ENCODE measurements at places on chromosomes 4 and X. TPM values are rescaled to one million over a fixed set of nuclear protein-coding genes. Genes with fewer than 3 reads are reported as not detected.

DNA sequence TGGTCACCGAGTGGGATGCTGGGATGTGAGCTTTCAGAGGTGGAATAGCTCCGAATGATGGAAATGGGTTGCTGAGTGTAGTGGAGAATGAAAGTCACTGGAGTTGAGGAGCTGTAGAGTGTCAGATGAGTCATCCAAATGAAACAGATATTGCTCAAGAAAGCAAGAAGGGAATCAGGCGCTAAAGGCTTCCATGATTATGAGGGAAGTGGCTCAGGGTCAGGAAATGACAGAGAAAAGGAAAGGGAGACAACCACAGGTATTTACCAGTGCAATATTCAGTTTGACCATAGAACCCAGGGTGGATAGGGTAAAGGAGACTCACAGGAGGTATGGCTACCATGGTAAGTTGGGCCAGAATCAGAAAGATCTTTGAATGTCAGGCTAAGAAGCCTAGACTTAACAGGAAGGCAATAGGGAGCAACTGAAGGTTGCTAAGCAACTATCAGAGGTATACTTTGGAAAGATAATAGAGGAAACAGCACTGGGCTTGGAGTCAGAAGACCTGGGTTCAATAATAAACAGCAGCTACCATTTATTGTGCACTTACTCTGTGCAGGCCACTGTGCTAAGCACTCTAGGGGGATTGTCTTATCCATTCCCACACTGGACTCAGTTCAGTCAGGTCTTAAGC is 11.7 kb downstream of the LAS1L start:
- no peak for DNase-seq

- no peak for DNase-seq
Measured at GRCh38 chr4:102386966-102387365, 41.7 kb upstream of the SLC39A8 start.

GRCh38 chr4:91092398-91092980 is 965.3 kb downstream of the CCSER1 start:
- DNase-seq, result no peak

GRCh38 chr4:48681856-48682255 is 98.2 kb downstream of the FRYL start:
- DNase-seq, result no peak

- DNase-seq, result no peak
Measured at GRCh38 chr4:57136281-57136680, 26.1 kb upstream of the IGFBP7 start.

GRCh38 chr4:45920861-45921260 is 203.0 kb downstream of the GABRG1 start:
- no peak for DNase-seq

DNA sequence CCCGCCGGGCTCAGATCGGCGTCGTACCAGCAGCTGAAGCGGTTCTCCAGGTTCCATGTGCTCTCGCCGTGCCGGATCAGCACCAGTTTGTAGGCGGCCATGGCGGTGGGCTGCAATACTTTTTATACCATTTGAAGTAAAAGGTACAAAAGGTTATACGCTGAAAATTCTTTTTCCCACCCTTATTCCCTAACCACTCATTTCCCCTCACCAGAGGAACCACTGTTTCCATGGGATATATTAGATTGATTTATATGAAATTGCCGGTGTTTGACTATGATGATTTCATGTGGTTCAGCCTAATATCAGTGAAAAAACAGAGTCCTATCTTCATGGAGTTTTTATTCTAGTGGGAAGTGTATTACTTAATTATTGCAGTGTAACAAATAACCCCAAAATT is at the start of gene PGAM4:
TSS of gene PGAM4 (minus strand) at position 101 of the 400 bp plus-strand sequence. CDS start at position 101, 0 bp downstream.
- DNase-seq, result no peak

MTNR1A gene
- polyA plus RNA-seq, result 2.1 TPM

DNA sequence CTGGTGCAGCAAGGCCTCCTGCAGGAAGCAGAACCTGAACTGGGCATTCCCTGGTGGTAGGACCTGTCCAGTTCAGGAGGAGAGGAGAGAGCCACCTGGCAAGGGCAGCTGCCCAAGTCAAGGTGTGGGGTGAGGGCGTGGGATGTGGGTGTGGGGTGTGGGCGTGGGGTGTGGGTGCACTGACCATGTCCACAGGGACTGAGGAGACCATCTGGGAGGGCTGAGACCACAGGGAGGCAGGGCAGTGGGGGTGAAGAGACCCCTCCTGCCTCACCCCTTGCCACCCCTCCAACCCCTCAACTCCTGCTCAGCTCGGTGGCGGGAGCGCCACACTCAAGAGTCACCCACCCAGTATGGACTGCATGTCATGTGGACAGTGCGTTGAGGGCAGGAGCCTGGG is 117.9 kb downstream of the CPZ start:
- no peak for DNase-seq

DNA sequence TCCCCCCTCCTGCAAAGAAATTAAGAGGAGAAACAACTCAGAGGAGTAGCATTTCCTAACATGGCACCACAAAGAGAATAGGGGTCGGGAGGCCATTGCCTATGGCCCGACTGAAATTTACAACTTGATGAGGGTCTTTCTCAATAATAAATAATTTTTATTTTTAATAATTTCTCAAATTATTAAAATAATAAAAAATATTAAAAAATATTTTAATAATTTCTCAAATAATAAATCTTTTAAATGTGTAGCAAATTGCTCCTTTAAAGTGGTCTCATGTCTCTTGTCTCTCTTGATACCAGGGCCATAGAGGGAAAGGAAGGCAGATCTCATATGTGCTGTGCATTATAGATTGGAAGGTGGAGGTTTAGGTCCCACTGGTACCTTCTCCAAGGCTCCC is 49.2 kb upstream of the MTMR1 start:
- no peak for DNase-seq

SSX3 gene
- polyA plus RNA-seq, result not detected

DNA sequence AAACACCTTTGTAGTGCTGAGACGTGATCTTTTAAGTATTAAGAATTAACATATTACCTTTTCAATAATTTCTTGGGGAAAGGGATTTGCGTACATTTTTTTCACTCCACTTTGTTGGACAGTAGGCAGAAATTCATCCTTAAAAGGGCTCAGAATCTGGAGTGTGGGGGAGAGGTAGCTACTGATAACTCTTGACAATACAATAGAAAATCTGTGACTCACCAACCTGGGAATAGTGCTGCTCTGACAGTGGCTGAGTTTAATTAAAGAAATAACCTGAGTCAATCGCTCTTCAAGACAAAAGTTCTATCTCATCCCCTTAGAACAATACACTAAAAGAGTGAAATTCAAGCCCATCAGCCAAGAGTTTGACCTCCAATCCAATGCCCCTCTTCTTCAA is 60.2 kb downstream of the SLC9A7 start:
- DNase-seq, result no peak

GRCh38 chr4:109365939-109366338 is 63.5 kb upstream of the COL25A1 start:
- DNase-seq, result no peak

DNA sequence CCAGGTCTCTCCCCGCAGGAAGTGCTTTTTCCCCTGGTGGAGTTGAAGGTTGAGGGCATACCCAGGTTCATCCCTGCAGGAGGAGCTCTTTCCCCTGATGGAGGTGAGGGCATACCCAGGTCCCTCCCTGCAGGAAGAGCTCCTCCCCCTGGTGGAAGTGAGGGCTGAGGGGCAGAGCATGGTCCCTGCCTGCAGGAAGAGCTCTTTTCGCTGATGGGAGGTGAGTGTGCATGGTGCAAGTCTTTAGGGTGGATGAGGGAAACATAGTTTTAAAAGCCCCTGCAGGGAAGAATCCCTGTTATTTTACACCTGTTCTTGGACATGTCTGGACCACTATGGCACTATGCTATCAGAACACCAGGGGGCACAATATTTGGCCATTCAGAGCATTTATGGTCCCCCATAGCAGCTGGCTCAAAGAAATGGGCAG is 43.7 kb upstream of the PUDP start:
- DNase-seq, result no peak

DNA sequence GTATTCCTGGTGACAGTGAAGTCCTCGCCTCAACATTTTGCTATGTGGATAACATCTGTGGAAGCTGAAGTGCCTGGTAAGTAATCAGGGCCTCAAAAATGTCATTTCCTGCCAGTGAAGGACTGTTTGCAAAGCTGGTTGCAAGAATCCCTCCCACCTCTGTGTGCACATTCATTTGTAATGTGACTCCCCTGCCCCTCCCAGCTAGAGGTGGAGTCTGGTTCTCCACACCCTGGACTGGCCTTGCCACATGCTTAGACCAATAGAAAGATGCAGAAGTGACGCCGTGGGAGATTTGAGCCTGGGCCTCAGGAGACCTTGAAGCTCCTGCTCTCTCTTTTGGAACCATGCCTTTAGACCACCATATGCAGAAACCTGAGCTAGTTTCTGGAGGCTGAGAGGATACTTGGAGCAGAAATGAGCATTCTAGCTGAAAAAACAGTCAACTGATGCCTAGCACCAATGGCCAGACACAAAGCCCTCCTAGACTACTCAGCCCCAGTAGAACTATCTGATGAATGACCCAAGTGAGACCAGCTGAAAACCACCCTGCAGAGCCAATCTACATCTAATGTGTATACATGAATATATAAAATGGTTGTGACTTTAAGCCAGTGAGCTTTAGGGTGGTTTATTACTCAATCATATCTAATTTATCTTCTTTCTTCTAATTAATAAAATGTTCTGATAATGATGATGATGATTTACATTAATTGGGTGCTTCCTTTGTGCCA is 47.8 kb upstream of the CRMP1 start:
- DNase-seq, result no peak

DNA sequence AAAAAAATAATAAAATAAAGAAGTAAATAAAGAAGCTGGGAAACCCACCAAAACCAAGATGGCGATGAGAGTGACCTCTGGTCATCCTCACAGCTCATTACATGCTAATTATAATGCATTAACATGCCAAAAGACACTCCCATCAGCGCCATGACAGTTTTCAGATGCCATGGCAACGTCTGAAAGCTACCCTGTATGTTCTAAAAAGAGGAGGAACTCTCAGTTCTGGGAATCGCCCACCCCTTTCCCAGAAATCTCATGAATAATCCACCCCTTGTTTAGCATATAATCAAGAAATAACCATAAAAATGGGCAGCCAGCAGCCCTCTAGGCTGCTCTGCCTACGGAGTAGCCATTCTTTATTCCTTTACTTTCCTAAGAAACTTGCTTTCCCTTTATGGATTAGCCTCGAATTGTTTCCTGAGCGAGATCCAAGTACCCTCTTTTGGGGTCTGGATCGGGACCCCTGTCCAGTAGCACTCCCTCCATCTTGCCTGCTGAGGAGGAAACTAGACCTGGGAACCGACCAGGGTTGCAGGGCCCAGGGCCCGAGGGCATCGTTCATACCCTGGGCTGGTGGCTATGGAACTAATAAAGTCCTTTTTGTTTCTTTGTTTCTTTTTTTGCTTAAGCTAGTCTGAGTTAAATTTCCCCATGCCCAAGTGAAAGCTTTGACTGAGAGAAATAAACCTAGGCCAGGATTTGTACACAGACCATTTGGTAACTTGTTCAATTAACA is 30.9 kb downstream of the HTT-AS start:
- DNase-seq, result no peak

NHSL2 gene
- polyA plus RNA-seq, result 9.2 TPM

ZFP42 gene
- 1.6 TPM for polyA plus RNA-seq

DNA sequence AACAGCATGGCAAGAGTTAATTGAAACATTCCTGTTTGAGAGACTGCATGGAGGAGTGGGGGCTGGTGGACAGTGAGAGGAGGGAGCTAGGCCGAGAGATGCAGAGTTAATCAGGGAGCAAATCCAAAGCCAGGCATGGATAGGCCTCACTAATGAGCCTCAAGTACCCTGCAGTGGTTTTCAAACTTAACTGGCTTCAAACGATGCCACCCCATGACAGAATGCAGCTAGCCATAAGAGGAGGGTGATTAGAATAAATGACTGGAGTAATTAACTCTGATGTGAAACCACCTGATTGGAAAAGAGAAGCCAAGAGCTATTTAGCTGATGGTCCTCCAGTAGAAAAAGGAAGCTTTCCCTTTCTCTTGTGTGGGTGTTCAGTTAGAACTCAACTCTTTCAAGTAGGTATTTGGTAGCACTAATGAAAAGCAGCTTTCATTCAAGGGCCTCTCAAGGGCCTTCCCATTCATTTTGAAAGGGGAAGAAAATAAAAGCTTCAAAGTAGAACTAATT is 215.4 kb upstream of the MAB21L2 start:
- no peak for DNase-seq

DNA sequence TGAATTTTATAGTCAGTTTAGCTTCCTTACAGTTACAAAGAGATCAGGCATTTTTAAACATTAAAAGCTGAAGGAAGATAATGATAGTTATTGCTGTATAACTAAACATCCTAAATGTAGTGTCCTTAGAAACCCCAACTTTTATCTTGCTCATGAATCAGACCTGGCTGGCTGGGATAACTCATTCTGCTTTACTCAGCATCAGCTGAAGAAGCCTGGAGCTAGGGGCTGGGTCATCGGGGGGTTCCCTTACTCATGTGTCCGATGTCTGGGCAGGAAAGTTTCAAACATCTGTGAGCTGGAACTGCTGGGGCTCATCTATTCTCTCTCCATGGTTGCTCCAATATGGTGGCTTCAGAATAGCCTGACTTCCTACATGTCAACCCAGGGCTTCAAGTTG is 113.9 kb downstream of the MTNR1A start:
- no peak for DNase-seq
